ENCODE measurements at places on chromosomes 6 and 20.

DNA sequence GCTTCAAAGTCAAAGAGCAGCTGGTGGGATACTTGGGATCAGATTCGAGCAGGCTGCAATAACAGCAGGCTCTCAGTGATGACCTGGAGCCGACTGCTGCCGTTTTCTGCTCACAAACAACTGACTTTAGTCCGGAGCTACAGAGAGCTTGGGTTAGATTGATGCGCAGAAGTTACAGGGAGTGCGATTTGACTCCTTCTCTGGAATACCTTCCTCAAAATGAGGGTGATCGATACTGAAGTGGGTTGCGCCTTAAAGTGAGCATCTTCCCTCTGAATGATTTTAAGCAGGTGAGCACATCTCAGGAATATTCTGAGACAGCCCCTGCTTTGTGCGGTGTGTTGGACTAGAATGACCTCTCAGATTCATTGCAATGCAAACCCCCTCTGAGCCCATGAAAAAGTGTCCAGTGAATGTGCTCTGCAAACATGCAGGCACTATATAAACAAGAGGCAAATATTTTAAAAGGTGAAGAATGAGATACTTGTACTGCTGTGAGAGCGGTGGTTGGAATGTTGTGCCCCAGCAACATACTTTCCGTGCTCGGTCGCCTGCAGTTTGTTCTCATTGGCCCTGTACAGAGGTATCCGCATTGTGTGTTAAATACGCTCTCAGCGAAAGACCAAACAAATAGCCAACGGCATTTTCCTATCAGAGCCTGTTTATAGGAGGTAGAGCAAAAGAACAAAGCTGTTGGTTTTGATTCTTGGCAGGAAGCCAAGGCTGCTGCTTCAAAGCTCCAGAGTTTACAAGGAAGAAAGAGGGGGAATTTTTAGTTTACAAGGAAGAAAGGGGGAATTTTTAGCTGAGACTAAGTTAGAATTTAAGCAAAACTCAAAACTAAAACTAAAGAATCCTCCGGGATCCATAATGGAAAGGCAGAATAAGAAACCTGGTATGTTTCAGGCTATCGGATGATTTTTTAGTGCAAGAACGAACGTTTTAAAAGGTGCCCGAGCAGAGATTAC, 67.7 kb downstream of the PHACTR2 start:
- DNase-seq = peak; percentile 84

GRCh38 chr6:106053484-106054205, 32.5 kb upstream of the PRDM1 start:
- no peak for DNase-seq

- DNase-seq = no peak
Measured at GRCh38 chr6:145254649-145255401, 480.5 kb downstream of the EPM2A start.

- DNase-seq = no peak
Measured at GRCh38 chr6:154800338-154800737, 67.1 kb downstream of the SCAF8 start.

DNA sequence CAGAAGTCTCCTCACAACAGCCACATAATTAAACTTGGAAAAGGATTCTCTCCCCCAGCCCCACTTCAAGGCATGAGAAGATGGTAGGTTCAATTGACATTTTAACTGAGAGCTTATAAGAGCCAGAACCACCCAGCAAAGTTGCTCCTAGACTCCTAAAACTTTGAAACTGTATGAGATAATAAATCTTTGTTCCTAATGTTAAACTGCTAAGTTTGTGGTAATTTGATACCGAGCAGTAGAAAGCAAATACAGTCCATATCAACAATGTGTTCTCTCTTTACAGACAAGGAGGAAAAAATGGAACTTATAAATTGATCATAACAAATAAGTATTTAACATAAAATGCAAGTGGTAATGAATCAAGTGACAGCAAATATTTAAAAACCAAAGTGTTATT, 831.8 kb downstream of the MAFB start:
- DNase-seq = no peak

GRCh38 chr6:30893001-30893591, 8.8 kb downstream of the DDR1 start:
- DNase-seq = no peak

DNA sequence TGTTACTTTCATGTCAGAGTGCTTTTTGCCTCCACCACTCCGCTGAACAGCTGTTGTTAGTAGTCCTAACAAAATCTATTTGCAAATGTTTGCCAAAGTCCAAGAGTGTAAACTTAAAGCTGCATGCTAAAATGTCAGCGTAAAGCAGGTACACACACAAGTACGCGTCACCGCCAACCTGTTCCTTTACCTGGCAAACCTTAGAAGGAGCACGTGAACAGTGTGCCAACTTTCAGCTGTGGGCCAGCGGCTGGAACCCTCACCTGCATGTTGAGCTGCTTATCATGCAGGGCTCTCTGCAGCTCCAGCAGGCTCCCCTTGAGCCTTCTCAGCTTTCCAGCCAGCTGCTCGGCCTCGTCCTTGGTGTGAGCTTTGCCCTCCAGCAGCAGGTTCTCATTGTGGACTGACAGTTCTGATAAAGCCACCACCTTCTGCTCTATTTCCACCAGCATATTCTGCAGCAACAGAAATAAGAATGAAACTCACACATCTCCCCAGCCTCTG, 359.3 kb downstream of the SYNE1 start:
- no peak for DNase-seq

DNA sequence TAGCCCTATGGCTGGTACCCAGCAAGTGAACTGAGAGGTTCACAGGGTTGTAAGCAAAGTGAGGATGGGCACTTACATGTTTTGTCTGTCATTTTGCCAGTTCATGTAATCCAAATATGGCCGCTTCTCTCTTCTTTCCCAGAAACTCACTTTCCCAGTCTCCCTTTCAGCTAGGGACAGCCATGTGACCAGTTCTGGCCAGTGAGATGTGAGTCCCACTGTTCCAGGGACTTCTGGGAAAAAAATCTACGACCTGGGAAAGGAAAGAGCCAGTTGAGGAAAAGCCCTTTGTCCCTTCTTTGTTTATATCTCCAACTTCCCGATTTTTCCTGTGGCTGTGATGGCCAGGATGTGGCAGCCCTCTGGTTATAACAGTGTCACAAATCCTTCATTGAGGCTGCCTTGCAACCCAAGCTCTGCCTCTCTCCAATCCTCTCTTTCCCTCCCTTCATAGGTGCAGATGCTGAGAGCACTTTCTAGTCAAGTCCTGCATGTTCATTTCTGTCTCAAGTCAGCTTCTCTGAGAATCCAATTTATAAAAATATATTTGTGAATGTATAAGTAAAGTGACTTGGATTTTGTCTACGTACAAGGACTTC, 148.6 kb upstream of the ZFP64 start:
- DNase-seq = no peak

GRCh38 chr20:56386219-56386618, 5.8 kb downstream of the AURKA start:
- DNase-seq = no peak

DNA sequence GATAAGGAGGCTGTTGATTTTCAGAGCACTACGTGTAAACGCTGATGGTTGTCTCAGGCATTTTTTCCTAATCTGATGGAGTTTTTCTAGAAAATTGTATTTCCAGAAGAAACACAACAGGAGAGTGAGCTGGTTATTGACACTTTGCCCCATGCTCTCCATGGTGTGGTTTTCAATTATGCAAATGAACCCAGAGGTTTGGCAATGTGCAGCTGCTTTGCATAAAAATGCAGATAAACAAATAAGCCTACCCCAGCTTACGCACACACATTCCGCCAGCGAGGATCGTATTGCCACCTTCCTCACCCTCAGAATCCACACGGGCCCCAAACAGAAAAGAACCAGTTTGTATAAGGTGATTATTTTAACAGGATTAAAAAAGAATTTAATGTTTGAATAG, 45.1 kb upstream of the FRMD1 start:
- DNase-seq = no peak

GRCh38 chr6:163348789-163349680, 65.5 kb upstream of the QKI start:
- no peak for DNase-seq

- DNase-seq = peak; percentile 45
Measured at GRCh38 chr6:47075741-47076421, 33.7 kb upstream of the ADGRF1 start.

- DNase-seq = no peak
Measured at GRCh38 chr6:4901386-4902061, 102.3 kb downstream of the RPP40 start.

DNA sequence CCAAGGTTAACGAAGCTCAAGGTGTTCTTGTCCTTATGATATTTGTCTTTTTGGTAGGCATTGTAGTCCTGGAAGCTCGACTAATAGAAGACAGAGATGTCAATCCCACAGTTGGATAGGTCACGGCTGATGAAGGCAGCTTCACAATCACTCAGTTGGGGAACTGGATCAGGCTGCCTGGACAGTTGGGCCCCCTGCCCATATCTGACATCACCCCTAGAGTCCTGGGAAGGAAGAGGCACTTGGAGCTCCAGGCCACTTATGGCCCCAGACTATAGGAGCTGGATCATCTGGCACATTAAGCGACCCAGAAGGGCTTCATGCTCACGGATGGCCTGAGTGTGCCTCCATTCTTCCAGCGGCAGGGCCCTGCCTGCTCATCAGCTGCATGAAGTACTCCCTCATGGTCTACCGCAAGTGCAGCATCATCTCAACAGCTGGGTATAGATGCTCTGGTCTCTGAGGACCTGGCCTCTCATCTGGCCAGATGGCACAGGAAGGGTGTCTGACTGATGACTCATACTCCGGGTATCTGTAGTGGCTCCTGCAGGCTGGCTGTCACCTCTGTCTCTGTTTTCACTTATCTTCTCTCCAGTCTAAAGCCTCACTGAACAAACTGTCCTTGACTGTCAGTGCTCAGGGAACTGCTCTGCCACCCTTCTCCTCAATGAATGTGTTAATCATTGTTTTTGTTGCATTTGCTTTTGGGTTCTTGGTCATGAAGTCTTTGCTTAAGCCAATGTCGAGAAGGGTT, 29.2 kb upstream of the SSR1 start:
- DNase-seq = no peak

DNA sequence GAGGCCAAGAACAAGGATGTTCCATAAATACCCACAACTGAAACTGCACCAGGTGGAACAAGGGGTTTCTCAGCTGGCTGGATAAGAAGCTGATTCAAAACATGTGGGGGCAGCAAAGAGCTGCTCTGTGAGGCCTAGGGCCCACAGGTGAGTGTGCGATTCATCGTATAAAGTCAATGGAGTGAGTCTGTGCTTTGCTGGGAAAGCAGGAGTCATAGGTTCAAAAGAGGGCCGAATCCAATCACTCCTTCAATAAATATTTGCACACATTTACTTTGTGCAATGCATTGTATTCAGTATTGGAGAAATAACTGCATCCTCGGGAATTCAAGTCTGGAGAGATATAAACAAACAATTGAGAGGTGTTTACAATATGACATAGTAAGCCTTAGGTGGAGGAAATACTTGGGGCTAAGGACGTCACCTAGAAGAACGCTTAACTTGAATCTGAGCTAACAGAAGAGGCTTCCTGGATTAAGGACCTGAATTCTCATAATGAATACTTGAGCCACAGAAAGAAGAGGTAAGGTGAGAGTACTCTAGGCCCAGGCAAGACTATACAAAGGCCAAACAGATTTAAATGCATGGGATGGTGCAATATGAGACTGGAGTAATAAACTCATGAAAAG, 83.7 kb upstream of the TMEM30A start:
- DNase-seq = no peak

DNA sequence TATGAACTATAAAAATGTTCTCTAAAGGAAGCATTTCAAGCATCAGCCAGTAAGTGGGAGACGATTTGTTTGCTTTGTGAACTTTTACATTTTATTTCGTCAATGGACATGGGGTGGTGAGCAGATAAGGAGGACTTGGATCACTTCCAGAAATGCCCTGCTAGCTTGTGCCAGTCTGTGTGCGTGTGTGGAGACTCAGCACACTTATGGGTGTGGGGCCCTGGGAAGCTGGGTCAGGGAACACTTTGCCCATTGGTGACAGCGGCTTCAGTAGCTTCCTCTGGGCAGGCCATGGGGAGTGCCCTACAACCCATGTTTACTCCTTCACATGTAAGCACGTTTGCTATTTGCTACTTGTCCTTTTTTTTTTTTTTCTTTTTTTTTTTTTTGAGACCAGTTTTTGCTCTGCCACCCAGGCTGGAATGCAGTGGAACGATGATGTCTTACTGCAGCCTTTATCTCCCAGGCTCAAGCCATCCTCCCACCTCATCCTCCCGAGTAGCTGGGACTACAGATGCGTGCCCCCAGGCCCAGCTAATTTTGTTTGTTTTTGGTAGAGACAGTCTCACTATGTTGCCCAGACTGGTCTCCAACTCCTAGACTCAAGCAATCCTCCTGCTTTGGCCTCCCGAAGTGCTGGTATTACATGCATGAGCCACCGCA, 24.2 kb downstream of the PRDM1 start:
- DNase-seq = no peak

GRCh38 chr6:43295456-43295855, 2.6 kb upstream of the SLC22A7 start:
- DNase-seq = no peak

DNA sequence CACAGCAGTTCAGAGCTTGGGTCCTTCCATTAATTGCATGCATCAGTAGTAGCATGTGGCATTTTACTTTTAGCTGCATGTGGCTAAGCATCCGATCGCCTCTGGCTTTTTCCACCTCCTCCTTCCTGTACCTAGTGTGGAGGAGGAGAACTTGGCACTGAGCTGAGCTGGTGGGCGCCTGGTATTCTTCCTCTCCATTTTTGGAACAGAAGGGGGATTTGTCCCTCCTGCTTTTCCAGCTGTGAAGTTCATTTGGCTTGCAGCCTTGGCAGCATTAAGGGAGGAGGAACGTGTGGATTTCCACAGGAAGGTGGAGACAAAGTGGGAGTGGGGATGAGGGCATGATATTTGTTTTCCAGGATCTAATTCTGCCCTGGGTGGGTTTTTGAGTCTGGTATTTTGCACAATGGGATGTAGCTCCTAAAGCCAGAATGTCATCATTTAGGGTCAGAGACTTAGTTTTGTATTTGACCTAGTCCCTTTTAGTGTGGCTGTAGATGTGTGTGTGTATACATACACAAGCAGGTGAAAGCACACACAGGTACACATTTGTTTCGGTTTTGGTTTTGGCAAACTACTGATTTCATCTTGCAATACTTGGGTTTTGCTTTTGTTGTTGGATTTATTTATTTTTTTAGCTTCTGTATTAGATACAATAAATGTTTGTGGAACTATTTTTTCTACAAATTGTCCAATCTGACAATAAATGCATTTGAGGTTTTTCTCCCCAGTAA, 90.0 kb downstream of the SASH1 start:
- DNase-seq = no peak

GRCh38 chr6:28856620-28857005, 67.2 kb downstream of the TRIM27 start:
- no peak for DNase-seq

DNA sequence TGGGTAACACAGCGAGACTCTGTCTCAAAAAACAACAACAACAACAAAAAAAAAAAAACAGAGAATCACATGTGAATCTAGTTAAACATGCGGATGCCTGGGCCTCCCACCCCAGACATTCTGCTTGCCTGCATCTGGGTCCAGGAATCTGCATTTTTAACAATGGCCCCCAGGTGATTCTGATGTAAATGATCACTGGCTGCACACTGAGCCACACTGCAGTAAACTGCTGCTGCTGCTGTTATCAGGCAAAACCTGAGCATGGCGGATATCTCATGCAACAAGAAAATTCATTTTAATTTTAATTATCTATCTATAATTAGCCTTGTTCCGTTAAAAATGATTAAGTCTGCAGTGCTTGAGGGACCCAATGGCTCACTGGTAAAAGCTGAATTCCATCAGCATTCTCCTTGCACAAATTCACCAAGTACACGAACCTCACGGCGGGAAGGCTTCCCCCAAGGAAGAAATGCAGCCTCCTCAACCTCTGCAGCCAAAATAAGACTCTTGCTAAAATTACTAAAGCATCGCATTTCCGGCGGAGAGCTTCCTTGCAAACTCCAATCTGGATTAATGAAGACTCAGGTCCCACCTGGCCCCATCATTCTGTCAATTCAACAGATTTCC, 81.6 kb upstream of the SNX9 start:
- no peak for DNase-seq

Data from astrocyte of the spinal cord (primary cell).